Stimulated activated CD8-positive, alpha-beta memory T cell treated with anti-CD3 and anti-CD28 coated beads, Interleukin-2, amount 100 ng/mL, for 48 hours (primary cell): ENCODE measurements at places on chromosomes 2 and 18.

- DNase-seq = no peak
These were observed 1283.2 kb upstream of the NXPH2 start for GRCh38 chr2:140063356-140063755.

DNA sequence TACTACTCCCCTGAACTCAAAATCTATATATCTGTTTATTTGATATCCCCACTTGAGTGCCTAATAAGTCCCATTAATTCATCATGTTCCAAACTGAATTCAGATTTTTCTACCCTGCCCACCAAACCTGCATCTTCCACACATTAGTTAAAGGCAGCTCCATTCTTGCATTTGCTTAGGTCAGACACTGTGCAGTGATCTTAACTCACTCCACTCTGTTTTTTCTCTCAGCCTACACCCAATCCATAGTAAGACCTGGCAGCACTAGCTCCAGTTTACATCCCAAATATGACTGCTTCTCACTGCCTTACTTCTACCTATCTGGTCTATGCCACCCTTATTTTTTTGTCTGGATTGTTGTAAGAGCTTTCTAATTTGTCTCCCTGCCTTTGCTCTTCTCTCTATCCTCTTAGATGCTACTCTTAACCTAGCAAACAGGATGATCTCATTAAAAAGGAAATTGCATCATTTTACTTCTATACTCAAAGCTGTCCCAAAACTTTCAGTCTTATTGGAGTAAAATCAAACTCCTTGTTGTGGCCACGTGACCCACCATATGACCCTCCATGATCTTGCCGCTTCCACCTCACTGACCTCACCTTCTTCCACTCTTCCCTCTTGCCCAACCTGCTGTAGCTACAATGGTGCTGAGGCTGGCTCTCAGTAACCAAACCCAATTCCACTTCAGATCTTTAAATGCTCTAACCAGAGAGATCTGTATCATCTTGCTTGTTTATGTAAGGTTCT is 274.9 kb upstream of the FANCL start:
- no peak for DNase-seq

- no peak for DNase-seq
These were observed 7.5 kb upstream of the CCDC195 start for GRCh38 chr2:224723586-224724217.

DNA sequence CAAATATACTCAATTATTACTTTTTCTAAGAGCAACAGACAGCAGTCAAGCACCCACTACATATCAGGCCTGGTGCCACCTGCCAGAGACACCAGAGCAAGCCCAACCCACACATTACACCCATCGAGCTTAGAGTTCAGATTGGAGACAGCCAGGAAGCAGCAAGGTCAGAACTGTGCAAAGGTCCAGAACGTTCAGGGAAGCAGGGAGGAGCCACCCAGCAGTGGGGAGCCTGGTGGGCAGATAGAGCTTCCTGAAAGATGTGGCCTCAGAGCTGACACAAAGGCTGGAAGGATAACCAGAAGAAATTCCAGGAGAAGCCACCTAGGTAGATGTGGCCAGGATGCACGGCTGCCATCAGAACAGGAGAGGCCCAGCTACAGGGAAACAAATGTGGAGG is 440.5 kb upstream of the ID2 start:
- DNase-seq = no peak

- DNase-seq = no peak
These were observed 6.9 kb upstream of the PARD3B start for GRCh38 chr2:204538182-204539018.

- DNase-seq = no peak
These were observed 183.7 kb upstream of the COPS8 start for GRCh38 chr2:236901956-236902355.

DNA sequence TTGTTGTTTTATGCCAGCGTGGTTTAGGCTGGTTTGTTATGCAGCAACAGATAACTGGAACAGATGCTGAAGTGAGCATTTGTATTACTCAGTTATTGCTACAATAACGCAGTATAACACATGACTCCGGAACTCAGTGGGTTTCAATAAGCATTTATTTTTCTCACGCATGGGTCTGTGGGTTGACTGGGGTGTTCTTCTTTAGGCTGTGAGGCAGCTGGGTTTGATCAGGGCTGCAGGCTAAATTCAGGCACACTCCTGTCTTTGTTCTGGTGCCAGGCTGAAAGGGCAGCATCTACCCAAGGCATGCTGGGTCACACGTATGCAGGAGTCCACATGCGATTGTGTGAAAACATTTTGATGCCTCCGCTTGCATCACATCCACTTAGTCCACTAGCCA is 3.8 kb upstream of the SLC1A4 start:
- no peak for DNase-seq
